NCI-H1417 treated with DMSO at 0.1 percent for 48 hours (cell line): ENCODE measurements at places on chromosomes 6 and 20.

GRCh38 chr6:52352239-52353018, 9.5 kb upstream of the PAQR8 start:
- no peak for DNase-seq

GRCh38 chr6:115817161-115817560, 243.5 kb downstream of the FRK start:
- no peak for DNase-seq

DNA sequence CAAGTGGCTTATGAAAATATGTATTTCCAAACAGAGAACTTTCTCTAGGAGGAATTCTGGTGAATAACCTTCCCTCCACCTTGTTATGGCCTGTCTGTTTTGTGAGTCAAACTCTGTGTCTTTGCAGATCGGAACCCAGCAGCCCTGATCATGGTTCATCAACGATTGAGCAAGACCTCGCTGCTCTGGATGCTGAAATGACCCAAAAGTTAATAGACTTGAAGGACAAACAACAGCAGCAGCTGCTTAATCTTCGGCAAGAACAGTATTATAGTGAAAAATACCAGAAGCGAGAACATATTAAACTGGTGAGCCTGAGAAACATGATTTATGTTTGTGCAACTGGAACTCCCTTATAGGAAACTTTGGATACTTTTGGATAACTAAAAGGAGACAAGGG, 294.5 kb upstream of the PLCB4 start:
- DNase-seq = no peak

- DNase-seq = peak; percentile 87
These were observed 146.7 kb upstream of the MLN start for GRCh38 chr6:33950472-33950881.

DNA sequence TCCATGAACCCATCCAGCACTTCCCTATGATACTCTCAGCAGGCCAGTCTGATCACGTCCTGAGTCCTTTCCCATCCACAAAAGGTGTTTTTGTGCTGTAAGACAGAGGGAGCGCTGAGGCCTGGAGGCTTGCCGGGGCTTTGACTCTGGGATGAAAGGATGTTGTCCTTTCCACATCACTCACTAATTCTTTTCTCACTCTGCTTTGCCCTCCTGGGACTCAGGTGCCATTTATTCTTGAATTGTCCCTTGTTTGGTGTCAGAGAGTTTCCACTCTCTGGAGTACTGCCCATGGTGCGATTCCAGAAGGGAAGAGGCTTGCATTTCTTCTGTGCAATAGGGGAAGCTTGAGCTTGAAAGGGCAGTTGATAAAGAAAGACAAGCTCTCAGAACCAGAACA, 15.3 kb upstream of the TUBB2B start:
- DNase-seq = no peak

- DNase-seq = no peak
These were observed 109.2 kb downstream of the CDYL start for GRCh38 chr6:4885341-4885933.

DNA sequence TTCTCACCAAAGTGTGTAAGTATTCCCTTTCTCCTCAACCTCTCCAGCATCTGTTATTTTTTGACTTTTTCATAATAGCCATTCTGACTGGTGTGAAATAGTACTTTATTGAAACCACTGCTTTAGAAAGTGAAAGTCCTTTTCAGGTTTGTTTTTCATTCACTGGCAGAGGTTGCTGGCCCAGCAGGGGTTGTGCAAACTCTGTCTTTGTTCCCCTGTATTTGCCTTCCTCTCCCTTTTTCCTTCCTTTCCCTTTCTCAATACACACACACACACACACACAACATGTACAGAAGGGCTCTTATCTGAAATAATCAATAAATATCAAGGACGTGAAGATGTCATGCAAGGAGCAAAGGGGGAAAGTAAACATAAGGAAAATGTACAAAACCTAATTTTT, 99.8 kb downstream of the LY86 start:
- no peak for DNase-seq

GRCh38 chr6:164612751-164613150, 696.7 kb downstream of the C6orf118 start:
- DNase-seq = no peak

GRCh38 chr20:62596921-62597320, 45.4 kb upstream of the SLCO4A1 start:
- no peak for DNase-seq

DNA sequence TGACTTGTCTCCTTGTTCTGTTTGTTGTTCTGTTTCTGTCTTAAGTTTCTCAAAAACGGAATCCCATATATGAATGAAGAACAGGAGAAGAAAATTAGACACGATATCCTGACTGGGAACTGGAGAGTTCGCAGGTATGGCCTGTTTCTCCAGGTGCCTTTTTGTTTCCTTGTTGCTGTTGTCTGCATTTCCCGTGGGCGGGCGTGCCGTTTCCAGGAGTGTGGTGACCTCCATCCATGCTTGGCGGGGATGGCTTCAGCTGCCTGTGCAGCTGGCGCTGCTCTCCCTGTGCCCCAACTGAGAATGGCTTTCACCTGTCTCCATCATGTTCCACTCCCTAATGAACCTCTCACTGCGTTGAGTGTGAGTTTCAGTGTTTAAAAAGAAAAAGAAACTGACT, 4.4 kb downstream of the PNLDC1 start:
- no peak for DNase-seq

GRCh38 chr6:75430631-75431325, 62.8 kb downstream of the FILIP1 start:
- DNase-seq = no peak

- no peak for DNase-seq
These were observed 77.1 kb downstream of the STMND1 start for GRCh38 chr6:17178754-17179529.
